SW480 (cell line): ENCODE measurements at places on chromosomes 4 and X.

DNA sequence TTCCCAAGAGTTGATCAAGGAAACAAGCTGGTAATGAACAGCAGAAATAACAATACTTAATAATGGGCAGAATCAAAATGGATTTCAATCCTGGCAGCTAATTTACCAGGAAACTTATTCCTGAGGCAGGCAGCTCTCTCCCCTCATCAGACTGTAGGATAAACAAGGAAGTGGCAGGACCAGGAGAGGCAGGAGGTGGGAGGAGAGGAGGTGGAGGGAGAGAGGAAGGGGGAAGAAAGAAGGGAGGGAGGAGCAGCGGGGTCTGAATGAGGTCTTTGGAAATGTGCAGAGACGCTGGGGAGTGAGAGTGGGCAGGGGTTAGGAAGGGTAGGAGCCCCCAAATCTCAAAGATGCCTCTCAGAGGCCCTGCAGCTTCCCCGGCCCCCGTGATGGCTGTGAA, 231.5 kb downstream of the BCOR start:
- DNase-seq: no peak

- no peak for DNase-seq
These were observed 72.7 kb downstream of the FNIP2 start for GRCh38 chr4:158841540-158841939.

DNA sequence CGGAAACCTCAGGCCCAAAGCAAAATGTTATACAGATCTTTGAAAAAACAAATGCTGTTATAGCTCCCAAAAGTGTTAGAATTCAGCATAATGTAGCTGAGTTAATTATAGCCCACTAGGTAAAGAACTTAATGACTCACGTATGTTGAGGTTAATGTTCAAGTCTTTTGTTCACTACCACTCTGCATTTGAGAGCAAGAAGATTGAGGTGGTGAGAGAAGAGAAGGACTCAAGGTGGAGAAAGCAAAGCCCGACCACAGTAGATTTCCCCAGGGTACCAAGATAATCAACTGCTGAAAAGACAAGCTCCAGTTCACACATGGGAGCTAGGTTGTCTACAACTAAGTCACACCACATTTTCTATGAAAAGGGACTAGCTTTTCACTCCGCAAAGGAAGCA, 480.2 kb downstream of the DTHD1 start:
- no peak for DNase-seq

DNA sequence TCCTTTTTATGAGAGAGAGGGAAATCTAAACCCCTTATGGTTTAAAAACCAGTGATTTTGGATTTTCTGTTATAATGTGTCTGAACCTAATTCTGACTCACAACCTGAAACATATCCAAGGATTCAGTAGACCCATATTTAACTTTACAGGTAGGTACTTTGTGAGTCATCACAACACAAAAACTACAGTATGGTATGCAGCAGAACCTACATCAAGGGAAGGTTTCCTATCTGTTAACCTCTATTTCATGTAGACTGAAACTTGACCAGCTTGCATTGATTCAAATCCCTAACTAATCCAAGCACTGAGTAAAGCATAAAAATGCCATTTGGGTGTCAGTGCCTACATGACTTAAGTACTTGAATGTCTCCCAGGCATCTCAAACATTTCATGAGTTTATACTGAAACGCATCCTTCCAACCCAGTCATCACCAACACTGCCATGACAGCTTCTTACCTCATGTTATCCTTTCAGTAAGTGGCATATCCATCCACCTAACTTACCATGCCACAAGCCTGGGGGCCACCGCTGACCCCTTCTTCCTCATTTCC, 4.3 kb upstream of the ARHGAP10 start:
- no peak for DNase-seq

- DNase-seq: no peak
These were observed 60.8 kb downstream of the WDFY3 start for GRCh38 chr4:84905646-84906045.

- DNase-seq: no peak
These were observed 3.5 kb downstream of the SERPINA7 start for GRCh38 chrX:106035064-106035463.

DNA sequence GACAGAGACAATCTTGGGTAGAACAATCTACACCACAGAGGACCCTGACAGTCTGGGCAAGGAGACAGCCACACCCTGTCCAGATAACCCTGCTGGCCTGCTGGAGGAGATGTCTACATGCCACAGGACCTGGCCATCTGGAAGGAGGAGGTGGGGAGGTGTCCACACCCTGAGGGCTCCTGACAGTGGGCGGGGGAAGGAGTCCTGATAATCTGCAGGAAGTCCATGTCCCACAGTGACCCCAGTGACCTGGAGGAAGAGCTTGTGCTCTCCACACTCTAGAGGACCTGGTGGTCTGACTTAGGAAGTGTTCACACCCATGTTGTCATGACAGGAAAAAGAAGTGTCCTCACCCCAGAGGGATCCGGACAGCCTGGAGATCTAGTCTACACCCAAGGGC, 5.5 kb downstream of the SUV39H1 start:
- no peak for DNase-seq

DNA sequence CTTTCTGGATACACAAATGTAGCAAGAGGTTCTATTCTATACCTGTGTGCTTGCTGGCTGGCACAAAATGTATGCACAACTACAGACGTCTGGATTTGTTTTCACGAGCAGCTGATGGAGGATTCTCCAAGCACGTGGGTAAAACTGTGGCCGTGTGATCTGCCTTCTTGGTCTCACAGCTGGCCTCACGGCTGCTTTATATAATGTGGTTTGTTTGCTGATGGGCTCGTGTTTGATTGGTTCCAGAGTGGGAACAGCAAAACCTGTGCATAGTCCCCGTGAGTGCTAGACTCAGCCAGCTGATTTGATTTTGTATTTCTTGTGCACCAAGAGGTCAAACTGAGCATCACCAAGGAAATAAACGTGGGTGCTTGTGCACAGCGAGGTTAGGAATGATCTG, 262.6 kb upstream of the RPS6KA3 start:
- no peak for DNase-seq

GRCh38 chr4:164531336-164531735, 222.6 kb upstream of the SMIM31 start:
- DNase-seq: no peak

- DNase-seq: no peak
These were observed 34.2 kb upstream of the SH3D19 start for GRCh38 chr4:151359576-151359975.

GRCh38 chrX:39802908-39803307, 294.9 kb downstream of the BCOR start:
- DNase-seq: no peak

- DNase-seq: no peak
These were observed 122.9 kb upstream of the RASGEF1B start for GRCh38 chr4:81594490-81595159.

DNA sequence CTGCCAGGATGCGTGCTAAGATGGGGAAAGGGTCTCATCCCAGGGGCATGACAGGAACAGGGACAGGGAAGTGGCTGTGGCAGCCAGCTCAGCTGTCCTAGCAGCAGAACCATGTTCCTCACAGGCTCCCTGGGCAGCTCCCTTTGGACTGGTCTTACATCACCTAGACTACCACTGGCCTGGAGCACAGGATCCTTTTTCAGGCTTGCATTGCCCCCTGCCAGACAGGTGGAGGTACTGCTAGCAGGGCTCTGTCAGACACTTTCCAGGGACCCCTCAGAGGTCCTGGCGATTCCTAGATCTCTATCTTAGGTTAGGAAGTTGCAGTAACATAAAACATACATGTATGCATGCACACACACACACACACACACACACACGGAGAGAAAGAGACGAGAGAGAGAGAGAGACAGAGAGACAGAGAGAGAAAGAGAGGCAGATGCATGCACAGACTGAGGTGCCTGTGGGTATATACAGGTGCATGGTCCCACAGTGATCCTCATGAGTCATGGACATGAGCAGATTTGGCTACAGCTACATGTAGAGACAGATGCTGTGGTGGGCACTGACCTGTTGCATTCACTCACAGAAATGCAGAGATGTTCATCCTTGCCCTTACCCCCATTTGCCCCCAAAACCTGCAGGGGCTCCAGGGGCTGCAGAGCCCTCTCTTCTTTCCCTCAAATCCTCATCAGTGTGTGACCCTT, 63.6 kb downstream of the STARD8 start:
- peak; percentile 73 for DNase-seq

DNA sequence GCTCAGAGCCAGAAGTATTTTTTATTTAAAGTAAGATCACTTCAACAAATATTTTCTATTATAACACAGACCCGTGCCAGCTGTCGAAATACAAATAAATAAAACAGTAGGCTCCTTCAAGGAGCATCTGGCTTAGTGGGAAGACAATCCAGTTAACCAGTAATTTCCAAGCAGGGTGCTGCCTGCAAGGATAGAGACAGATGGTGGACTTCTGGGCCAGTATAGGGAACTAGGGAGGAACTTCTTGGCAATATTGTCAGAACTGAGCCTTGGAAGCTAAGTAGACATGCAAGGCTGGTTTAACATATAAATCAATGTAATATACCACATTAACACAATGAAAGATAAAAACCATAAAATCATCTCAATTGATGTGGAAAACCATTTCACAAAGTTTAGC, 17.0 kb upstream of the MTMR1 start:
- no peak for DNase-seq

- no peak for DNase-seq
These were observed 112.8 kb upstream of the H2AZ1 start for GRCh38 chr4:100062921-100063320.

GRCh38 chr4:2606960-2607506, 70.6 kb downstream of the FAM193A start:
- no peak for DNase-seq

DNA sequence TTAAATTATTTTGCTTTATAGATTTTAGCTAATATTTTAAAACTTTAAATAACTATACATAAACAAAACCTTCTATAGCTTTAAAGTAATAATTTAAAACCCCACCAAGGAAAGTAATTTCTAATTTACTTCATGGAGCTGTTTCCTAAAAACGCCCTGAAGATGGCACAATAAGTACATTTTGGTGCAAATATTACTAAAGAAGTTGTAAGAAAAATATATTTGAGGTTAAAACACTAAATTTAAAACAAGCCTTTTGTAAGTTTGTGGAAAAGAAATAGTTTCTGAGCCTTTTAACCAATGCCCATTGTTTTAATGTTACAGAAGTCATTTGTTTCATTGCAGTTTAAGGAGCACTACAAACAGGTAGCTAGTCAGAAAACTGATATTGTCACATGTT, 137.4 kb upstream of the AGA start:
- DNase-seq: no peak

- DNase-seq: no peak
These were observed 9.1 kb downstream of the AKAP17A start for GRCh38 chrX:1600406-1601050.

- DNase-seq: peak; percentile 55
These were observed 808 bp downstream of the PRDM5 start for GRCh38 chr4:120921456-120922380.

DNA sequence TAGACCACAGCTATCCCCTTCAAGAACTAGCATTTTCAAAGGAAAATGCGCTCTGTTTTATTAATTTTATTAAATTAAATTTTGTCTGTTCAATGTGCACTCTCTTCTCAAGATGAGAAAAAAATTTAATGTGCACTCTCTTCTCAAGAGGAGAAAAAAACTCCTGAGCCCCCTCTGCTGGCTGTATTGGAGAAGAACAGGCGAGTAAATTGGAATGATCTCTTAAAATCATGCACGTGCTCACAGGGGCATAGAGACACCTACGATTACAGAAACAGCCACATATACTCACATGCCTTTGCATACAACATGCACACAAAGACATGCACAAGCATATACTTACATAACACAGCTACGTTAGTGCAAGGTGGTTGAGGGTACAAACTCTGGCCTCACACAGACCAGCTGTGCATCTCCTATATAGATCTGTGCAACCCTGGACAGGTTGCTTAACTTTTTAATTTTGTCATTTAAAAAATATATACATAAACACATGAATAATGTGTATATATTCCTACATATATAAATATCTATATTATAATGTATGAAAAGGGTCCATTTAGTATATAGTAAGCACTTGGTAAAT, 176.2 kb upstream of the CXorf66 start:
- DNase-seq: peak; percentile 29

- no peak for DNase-seq
These were observed 479.2 kb downstream of the GBA3 start for GRCh38 chr4:23171976-23172375.

- no peak for DNase-seq
These were observed 19.6 kb upstream of the TCEAL4 start for GRCh38 chrX:103565752-103566151.

- DNase-seq: no peak
These were observed 436.0 kb downstream of the CENPC start for GRCh38 chr4:67109276-67109675.

GRCh38 chrX:136577552-136577951, 45.5 kb downstream of the VGLL1 start:
- DNase-seq: peak; percentile 49
